Gastroesophageal sphincter (tissue), 4 donors: ENCODE measurements at places on chromosomes 7 and 10. TPM values are rescaled to one million over a fixed set of nuclear protein-coding genes. Genes with fewer than 3 reads are reported as not detected.
A peak's percentile ranks its signal among the peaks of the same experiment; 100 is the strongest.

- no peak for ATAC-seq
Measured at GRCh38 chr7:81626008-81626407, 143.8 kb downstream of the HGF start.

- ATAC-seq, result no peak
Measured at GRCh38 chr10:108003576-108003975, 839.1 kb upstream of the SORCS1 start.

GRCh38 chr10:132494866-132495630 lies 42.5 kb upstream of the INPP5A start:
- no peak for ATAC-seq

DNA sequence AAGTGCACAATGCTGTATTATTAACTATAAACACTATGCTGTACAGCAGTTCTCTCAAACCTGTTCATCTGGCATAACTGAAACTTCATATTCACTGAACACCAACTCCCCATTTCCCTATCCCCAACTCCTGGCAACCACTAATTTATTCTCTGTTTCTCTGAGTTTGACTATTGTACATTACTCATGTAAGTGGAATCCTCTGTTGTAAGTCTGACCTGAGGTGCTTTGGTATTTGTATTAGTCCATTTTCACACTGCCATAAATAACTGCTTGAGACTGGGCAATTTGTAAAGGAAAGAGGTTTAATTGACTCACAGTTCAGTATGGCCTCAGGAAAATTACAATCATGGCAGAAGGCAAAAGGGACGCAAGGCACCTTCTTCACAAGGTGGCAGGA lies 266.3 kb downstream of the PPP1R3A start:
- no peak for ATAC-seq

GRCh38 chr7:80550005-80550404 lies 38.1 kb upstream of the GNAT3 start:
- ATAC-seq, result no peak

DNA sequence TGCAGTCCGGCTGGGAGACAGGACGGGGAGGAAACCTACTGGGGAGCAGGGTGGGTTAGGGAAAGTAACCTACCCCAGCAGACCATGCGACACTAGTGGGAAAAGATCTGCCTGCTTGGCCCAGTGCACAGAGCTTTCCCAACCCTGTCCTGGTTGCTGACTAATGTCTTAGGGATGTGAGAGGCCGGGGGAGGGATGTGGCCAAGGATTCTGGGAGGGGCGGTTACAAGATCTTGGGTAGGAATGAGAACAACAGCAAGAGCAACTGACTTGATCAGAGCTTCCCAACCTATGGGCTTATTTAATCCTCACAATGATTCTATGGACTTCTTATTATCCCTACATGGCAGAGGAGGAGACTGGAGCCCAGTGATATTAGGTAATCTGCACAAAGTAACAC lies 24.0 kb upstream of the EIF5AL1 start:
- ATAC-seq, result peak; percentile 87

- ATAC-seq, result no peak
Measured at GRCh38 chr7:949021-949934, 5.2 kb downstream of the ADAP1 start.

- no peak for ATAC-seq
Measured at GRCh38 chr7:87541648-87542047, 59.0 kb downstream of the ABCB1 start.

The PON3 gene
- 2.3 TPM for total RNA-seq

- no peak for ATAC-seq
Measured at GRCh38 chr7:22851145-22851544, 28.5 kb upstream of the TOMM7 start.

The IFIT1 gene
- total RNA-seq, result 14.5 TPM

The PIK3AP1 gene
- total RNA-seq, result 3.1 TPM

The FXYD4 gene
- not detected for total RNA-seq
